ENCODE measurements at places on chromosomes 12 and 14. TPM values are rescaled to one million over a fixed set of nuclear protein-coding genes. Genes with fewer than 3 reads are reported as not detected.

GRCh38 chr12:128445415-128446127 is 178.6 kb downstream of the TMEM132C start:
- no peak for DNase-seq

The C12orf56 gene
- not detected for total RNA-seq

DNA sequence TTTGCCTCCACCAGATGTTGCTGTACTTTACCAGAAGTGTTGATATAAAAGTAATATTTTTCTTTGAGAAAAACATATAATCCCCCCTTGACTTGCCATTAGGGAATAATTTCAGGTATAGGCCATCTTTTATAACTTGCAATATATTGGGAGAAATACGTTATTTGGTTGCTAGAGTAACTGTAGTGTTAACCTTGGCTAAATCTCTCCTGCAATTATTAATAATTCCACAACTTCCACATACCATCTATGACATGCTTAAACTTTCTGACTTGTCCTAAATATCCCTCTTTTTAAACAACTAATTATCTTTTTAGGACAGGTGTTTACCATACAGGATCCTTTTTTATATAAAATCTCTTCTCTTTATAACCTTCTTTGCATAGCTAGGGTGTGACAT is 1048.2 kb downstream of the SLC16A7 start:
- no peak for DNase-seq

DNA sequence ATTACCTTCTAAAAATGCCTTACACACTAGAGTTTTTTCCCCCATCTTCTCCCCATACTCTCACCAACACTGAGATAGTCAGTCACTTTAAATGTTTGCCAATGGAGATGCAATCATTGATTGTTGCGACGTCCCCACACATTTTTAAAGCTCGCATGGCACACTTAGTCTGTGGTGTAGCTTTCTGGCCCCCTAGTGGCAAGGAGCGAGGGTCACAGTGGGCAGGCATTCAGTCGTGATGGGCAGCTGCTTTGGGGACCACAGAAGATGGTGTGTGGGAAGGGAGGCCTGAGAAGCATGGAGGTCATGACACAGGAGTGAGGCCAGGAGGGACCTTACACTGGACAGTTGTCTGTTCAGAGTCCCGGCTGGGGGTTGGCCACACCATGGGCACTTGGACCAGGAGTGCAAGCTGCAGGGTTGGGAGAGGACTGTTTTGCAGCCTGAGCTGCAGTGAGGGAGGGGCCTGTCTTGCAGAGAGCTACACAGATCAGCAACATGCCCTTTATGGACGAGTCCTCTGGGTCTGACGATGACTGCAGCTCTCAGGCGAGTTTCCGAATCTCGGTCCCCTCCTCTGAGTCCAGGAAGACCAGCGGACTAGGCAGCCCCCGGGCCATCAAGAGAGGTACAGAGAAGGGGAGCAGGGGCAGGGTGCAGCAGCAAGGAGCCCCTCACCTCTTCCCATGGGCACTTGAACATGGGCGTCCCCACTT is 28.6 kb downstream of the PIGH start:
- peak; percentile 18 for DNase-seq

DNA sequence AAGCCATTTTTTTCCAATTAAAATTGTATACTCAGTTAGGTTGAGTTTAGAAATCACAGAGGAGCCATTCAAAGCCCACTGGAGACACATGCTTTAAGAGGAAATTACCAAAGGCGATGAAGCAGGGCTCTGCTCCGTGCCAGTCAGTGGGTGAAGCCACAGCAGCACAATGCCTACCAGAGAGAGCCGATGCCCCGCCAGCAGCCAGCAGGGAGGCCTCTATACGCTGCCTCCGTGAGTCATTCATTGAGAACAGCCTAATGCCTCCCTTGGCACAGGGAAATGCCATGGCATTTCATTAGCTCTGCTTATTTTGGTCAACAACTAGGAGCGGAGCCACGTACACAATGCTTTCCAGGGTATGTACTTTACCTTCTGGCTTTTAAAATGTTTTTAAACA is 197.8 kb upstream of the FRMD6 start:
- peak; percentile 35 for DNase-seq

- no peak for DNase-seq
Measured at GRCh38 chr12:102026728-102027127, 35.1 kb downstream of the WASHC3 start.

DNA sequence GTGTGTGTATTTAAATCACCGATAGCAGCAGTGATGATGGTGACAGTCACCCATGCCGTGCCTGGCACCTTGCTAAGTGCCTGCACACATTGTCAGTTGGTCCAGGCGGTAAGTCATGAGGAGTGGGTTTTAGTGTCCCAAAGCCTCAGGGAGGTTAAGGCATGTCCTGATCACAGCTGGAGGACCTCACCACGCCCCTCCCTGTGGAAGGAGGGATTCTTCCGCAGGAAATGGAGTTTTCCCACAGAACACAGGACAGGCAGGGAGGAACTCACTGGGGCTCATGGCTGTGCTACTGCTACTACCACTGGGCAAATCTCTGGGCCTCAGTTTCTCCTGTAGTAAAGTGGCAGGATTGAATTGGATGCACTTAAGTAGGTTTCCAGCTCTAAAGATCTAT is 142.3 kb downstream of the CACNA1C start:
- no peak for DNase-seq

GRCh38 chr14:68819260-68819691 is 26.4 kb upstream of the ZFP36L1 start:
- peak; percentile 91 for DNase-seq

- no peak for DNase-seq
Measured at GRCh38 chr12:50325890-50326391, 42.6 kb upstream of the LIMA1 start.

The FBLN5 gene
- 8.6 TPM for total RNA-seq

The KLRC3 gene
- total RNA-seq, result not detected

The KCNC2 gene
- total RNA-seq, result not detected

- no peak for DNase-seq
Measured at GRCh38 chr14:51207621-51208020, 32.4 kb upstream of the TMX1 start.

The HOXC12 gene
- total RNA-seq, result not detected

GRCh38 chr12:120101182-120101581 is 15.4 kb downstream of the RAB35 start:
- DNase-seq, result no peak

The REM2 gene
- not detected for total RNA-seq

- no peak for DNase-seq
Measured at GRCh38 chr12:33718631-33719030, 279.0 kb upstream of the SYT10 start.

- no peak for DNase-seq
Measured at GRCh38 chr14:51821822-51822221, 38.6 kb upstream of the GNG2 start.

DNA sequence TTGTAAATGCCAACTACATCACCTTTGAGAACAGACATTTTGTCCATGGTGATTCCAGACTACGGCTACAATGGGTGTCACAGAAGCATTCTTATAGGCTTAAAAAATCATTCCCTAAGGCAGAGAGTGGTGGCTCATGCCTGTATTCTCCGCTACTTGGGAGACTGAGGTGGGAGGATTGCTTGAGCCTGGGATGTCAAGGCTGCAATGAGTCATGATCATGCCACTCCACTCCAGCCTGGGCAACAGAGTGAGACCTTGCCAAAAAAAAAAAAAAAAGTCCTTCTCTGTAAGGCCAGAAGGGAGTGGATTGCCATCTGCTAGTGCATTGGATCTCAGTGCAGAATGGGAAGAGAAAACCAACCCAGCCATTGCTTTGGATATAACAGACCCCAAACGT is 522.5 kb downstream of the VRK1 start:
- DNase-seq, result no peak

The FAM222A gene
- total RNA-seq, result 4.2 TPM

DNA sequence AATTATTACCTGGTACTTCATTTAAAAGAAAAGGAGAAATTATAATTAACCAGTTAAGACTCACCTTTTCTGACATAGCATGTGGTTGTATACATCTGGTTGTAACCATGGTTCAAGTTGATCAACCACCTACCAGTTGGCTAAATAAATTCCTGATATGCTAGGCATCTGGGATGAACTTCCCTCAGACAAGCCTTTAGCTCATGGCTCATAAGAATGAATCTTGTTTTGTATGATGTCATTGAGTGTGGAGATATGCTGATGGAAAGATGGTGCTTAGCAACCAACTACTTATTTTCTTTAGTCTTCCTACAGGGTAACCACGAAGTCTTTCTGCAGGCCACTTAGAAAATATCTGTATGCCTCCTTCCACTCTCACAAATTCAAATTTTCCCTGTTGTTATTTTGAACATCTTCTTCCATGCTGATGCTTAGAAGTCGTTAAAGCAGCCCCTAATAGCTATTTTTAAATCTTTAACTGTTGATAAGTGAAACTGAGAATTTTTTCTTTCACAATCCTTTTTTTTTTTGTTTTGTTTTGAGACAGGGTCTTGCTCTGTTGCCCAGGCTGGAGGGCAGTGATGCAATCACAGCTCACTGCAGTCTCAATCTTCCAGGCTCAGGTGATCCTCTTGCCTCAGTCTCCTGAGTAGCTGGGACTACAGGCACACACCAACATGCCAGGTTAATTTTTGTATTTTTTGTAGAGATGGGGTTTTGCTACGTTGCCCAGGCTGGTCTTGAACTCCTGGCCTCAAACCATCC is 51.9 kb upstream of the PTHLH start:
- peak; percentile 58 for DNase-seq

- DNase-seq, result no peak
Measured at GRCh38 chr12:3195337-3195736, 118.2 kb downstream of the TSPAN9 start.

DNA sequence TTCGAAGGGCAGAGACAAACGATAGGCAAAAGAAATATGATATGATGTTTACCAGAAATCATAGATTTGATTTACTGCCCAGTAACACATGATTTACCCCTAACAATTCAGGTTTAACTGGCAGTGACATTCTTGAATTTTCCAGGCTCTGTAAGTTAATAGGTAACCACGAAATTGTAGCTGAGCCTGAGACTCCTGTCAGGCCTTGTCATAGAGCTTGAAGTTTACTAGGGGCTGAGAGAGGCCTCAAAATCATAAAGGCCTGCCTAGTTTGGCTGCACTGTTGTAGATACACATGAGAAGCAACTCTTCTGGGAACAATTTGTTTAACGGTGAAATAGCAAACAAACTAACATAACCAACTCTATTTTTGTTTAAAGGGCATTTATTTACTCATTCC is 3.3 kb downstream of the ERP27 start:
- DNase-seq, result no peak

DNA sequence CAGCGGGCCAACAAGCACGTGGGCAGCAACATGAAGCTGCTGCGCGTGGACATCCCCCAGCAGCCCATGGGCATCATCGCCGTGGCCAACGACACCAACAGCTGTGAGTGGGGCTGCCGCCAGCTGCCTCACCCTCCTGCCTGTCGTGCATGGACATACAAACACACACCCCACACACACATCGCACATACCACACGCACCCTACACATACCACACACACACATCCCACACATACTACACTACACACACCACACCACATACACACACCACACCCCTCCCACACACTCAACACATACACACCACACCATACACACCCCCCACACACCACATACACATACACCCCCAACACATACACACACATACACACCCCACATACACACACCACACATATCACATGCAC is 25.2 kb upstream of the NXPH4 start:
- no peak for DNase-seq

The OTX2 gene
- total RNA-seq, result not detected

DNA sequence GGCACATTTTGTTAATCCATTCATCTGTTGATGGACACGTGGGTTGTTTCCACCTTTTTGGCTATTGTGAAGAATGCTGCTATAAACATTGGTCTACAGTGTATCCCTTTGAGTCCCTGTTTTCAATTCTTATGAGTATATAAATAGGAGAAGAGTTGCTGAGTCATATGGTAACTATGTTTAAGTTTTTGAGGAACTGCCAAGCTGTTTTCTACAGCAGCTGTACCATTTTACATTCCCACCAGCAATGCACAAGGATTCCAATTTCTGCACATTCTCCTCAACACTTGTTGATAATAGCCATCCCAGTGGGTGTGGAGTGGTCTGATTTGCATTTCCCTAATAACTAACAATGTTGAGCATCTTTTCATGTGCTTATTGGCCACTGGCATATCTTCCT is 6.9 kb upstream of the SVOP start:
- peak; percentile 28 for DNase-seq

The NRL gene
- 0.72 TPM for total RNA-seq

DNA sequence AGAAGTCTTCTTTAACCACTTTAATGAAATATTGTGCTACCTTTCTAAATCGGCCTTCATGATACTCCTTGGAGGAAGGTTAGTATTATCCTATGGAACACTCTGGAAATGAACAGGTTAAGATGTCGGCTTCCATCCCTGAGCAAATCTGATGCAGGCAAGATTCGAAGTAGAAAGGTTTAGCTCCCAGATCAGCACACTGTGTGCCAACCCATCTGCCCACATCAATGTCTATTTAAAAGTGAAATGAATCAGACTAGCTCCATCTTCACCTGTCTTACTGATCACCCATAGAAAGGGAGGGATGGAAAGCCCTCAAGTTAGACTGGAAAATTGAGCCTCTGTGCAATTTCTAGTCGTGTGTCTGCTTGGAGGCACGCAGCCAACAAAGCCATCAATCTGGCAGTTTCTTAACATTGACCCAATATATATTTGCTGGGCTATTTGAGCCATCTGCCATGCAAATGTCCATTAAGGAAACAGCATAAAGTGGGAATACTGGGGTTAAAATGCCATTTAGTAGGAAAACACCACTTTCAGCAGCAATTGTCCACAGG is 506.1 kb downstream of the RMST start:
- no peak for DNase-seq

The A2ML1 gene
- total RNA-seq, result not detected

DNA sequence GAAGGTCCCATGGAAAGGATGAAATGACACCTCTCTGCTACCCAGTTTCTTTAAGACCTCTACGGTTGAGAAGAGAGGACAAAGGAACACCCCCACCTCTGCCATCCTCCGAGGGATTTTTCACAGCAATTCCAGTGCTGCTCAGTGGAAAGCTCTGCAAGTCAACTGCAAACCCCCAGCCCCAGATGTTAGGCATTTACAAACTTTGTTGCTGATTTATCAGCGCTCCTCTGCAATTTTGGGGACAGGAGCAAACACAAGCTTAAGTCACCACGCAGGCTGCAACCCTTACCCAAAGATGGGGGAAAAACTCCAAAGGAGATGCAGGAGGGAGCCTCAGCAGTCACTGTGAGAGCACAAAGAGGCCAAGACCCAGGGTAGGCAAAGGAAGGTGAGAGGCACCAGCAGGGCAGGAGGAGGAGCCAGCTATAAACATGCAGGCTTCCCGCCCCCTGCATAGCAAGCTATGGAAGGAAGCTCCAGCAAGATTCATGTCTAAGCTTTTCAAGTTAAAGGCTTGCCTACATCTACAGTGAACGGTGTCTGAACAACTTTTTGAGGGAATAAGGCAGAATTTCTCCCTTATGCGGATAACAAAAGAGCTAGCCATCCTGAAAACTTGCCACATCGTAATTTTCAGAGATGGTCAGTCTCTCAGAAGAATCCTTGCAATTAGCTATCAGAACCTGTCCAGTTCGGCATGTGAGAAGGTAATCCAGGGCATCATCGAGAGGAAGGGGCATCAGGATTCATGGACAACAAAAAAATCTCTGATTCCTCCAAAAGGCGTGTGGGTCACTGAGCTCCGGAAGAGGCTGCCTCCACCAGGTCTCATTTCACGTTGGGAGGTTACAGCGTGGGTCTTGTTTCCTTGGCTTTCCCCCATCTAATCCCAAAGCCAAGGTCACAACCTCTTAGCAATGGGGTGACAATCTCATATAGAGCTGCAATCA is 3.9 kb downstream of the CTDSP2 start:
- no peak for DNase-seq
